Spinal cord (tissue), 10 donors: ENCODE measurements at places on chromosomes 7 and 10. TPM values are rescaled to one million over a fixed set of nuclear protein-coding genes. Genes with fewer than 3 reads are reported as not detected.

- DNase-seq, result no peak
Measured at GRCh38 chr10:90959826-90960225, 38.9 kb upstream of the ANKRD1 start.

DNA sequence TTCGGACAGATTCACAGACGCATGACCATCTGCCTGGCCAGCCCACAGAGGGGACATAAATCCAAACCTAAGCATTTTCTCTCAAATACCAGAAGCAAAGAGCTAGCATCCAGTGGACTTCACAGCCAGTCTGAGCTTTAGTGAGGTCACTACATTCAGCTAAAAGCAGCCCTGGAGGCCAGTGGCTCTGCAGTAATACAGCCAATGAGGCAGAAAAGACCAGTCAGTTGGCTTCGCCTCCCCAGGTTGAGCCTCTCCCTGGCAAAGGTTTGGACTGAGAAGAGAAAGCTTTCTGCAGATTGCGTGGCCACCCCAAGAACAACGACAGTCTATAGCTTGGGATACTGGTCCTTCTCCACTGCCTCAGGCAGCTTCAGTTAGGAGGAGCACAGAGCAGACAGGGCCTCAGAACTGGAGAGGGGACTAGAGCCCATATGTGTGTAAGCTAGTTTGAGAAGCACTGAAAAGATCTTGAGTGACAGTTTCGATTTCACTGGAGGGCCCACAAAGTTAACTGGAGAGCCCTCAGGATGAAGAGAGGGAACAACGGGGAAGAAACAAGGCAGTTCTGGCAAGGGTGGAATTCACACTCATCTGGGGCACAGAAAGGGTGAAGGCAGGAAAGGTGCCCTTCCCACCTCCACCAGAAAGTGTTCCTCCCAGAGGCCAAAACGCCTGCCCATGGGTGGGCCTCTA is 3.8 kb downstream of the WDR91 start:
- no peak for DNase-seq

GRCh38 chr10:106866244-106866845 is 298.2 kb downstream of the SORCS1 start:
- no peak for DNase-seq

DNA sequence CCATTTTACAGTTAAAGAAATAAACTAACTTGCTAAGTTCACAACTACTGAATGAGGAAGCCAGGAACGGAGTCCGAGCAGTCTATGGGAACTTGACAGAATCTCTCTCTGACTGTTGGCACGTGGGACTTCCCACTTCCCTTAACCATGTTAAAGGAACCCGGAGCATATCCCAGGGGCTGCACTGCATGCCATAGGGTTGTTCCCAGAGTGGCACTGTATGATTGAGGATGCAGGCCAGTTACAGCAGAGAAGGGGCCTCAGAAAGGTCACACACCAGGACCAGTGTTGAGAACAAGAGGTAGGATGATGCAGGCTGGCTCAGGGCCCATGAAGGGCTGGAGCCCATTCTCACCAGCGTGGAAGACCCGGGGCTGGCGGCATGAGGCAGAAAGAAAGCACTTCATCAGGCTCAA is 201.8 kb downstream of the NSUN6 start:
- DNase-seq, result peak; percentile 4

- no peak for DNase-seq
Measured at GRCh38 chr7:129649128-129649690, 37.7 kb downstream of the NRF1 start.

DNA sequence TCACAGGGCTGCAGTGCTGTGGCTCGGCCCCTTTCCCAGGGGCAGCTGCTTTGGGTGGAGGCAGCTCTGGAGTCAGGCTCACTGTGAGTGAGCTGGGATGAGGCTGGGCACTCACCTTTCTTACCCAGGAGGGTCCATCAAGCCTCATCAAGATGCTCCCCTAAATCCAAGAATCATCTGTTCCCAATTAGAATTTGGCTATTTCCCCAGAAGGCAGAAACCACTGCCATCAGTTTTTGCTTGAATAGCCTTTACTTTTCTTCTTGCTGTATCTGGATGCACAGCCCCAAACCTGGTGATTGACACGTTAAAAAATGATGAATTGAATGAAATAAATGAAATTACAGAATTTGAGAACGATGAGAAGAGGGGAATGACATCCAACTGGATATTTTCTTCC is 74.3 kb upstream of the LYZL1 start:
- no peak for DNase-seq

- no peak for DNase-seq
Measured at GRCh38 chr7:155208681-155209477, 88.8 kb upstream of the INSIG1 start.

GRCh38 chr7:70416986-70417655 is 714.8 kb upstream of the GALNT17 start:
- peak; percentile 71 for DNase-seq

- DNase-seq, result peak; percentile 87
Measured at GRCh38 chr7:129054438-129055293, at the start of gene TNPO3. Gene TNPO3 (minus strand): TSS chr7:129055111. CDS start chr7:129054770, 341 bp downstream.

DNA sequence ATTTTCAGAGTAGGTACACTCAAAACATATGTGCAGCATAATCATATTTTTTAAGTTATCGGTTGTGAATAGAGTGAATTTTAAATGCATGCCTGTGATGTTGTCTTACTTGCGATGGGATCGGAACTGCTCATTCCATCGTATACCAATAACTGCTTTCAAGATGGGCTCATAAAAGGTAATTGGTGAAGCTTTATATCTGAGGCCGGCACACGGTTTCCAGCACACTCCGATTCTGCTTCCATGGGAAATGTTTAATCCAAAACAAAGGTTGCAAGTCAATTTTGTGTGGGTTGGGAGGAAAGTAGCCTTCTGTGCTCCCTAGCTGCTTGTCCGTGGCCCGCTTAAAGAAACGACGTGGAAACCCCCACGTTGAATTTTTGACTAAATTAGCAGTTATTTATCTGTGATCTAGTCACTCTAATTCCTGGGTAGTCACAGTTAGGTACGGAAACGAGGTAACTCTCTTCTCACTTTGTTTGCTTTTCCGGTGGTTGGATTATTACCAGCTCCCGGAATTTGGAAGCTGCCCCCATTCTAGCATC is 10.1 kb upstream of the CELF2 start:
- DNase-seq, result no peak

DNA sequence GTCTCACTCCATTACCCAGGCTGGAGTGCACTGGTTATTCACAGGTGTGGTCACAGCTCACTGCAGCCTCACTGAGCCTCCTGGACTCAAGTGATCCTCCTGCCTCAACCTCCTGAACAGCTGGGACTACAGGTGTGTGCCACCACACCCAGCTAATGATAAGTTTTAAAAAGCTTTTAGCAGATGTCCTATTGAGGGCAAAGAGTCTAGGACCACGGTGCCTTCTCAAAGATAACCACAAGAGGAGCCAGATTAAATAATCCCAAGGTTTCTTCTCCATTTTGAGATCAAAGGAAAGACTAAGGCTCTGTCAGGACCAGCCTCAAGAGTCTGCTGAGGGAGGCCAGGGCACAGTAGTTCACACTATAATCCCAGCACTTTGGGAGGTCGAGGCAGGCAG is 4.7 kb downstream of the ATP5MF start:
- DNase-seq, result no peak

DNA sequence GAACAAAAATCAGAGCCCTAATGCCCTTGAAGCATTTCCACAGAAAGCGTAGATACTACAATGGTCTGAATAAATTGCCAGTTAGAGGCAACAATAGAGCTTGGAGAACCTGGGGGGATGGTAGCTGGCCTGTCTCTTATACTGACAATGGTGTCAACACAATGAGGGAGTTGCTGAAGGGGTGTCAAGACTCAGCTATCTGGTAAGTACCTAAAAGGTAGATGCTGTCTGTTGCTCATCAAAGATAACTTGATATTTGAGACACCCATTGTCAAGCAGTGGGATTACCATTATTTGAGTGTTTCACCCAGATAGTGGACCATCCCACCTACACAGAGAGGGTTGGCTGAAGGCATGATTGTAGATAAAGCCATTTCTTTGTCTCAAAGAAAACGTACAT is 72.8 kb downstream of the PDE1C start:
- DNase-seq, result no peak

DNA sequence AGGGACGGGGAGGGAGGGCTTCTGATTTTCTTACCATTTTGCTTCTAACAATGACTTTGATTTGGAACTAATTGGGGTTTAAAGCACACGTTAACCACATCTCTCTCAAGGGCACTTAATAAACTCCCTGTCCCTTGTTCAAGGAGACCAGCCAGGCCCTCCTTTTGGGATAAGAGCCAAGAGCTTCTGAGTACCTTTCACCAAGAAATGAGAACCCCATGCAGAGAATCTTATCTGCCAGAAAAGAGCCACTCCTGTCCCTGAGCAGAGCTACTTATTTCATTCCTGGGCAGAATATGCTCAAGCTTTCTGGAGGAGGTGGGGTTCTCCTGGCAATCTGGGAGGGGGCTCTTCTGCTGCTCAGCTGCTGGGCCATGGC is 574.6 kb downstream of the GALNT17 start:
- DNase-seq, result no peak

DNA sequence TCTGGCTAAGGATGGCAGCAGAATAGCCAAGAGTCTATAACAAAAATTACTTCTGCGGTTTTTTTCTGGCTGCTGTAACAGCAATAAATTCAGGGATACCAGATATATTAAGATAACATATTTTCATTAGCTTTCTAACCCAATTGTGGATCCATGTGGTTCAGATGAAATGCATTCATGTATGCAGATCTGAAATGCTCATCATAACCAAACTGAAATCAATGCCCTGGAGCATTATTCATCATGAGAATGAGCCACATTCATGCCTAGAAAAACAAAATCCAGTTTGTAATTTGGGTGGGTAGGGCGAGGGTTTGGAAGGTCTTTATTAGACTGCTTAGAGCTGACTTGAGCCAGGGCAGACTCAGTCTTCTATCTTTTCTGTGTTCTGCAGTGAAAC is 69.8 kb upstream of the SEMA3A start:
- DNase-seq, result no peak

- DNase-seq, result no peak
Measured at GRCh38 chr10:75857269-75857846, 425.9 kb downstream of the LRMDA start.

- DNase-seq, result no peak
Measured at GRCh38 chr10:110310741-110311140, 6.0 kb upstream of the SMNDC1 start.

DNA sequence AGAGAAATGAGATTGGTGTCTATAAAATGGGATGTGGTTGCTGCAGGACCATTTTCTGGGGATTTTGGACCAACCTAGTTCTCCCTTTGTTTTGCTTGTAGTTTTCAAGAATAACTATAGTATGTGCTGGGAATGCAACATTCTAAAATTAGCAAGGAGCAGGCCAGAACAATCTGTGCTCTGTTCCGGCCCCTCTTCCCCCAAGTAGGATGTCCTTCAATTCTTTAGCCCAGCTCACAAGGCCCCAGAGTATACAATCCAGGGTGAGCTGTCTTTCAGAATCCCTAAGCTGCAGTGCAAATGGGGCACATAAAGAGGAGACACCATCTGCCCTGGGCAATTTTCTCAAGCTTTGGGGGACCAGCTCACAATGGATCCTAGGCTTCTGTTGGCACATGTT is 809.1 kb downstream of the TNS3 start:
- no peak for DNase-seq

- DNase-seq, result no peak
Measured at GRCh38 chr7:6256109-6256483, 16.3 kb downstream of the CYTH3 start.

DNA sequence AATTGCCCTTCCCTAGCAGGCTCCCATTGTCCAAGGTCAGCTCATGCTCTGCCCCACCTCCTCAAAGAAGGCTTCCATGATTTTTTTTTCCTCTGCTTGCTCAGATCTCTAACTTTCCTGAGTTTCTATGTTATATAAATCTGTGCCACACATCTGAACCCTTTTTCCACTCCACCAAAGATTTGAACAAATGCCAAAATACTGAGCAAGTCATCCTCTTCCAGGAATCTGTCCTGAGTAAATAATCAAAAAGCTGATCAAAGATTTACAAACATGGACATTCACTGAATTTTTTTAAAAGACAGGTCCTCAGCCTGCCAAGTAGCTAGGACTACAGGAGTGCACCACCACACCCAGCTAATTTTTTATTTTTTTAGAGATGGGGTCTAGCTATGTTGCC is 102.8 kb upstream of the ARID5B start:
- no peak for DNase-seq

GRCh38 chr7:127813991-127814541 is 162.1 kb downstream of the SND1 start:
- DNase-seq, result no peak

PTN gene
- polyA plus RNA-seq, result 1,573 TPM

PGAM2 gene
- polyA plus RNA-seq, result 13.3 TPM

ZNF804B gene
- 2.3 TPM for polyA plus RNA-seq

ARHGEF35 gene
- 0.89 TPM for polyA plus RNA-seq

GPR26 gene
- 5.6 TPM for polyA plus RNA-seq

CUBN gene
- 5.7 TPM for polyA plus RNA-seq

GRID1 gene
- 29.8 TPM for polyA plus RNA-seq
